Activated T-cell treated with anti-CD3 and anti-CD28 coated beads, Interleukin-2, amount 50 U/mL, for 72 hours (primary cell): ENCODE measurements at places on chromosomes 5 and 9. TPM values are rescaled to one million over a fixed set of nuclear protein-coding genes. Genes with fewer than 3 reads are reported as not detected.

- no peak for DNase-seq
- no peak overlapping the region for H3K4me3 ChIP-seq
- H3K27me3 ChIP-seq: no peaks in the 10 kb centered on the region
- H3K36me3 ChIP-seq: peaks cover 5% of the 10 kb centered on the region
- H3K27ac ChIP-seq: no peak overlapping the region
Measured at GRCh38 chr9:70218767-70219166, 40.0 kb upstream of the SMC5 start.

DNA sequence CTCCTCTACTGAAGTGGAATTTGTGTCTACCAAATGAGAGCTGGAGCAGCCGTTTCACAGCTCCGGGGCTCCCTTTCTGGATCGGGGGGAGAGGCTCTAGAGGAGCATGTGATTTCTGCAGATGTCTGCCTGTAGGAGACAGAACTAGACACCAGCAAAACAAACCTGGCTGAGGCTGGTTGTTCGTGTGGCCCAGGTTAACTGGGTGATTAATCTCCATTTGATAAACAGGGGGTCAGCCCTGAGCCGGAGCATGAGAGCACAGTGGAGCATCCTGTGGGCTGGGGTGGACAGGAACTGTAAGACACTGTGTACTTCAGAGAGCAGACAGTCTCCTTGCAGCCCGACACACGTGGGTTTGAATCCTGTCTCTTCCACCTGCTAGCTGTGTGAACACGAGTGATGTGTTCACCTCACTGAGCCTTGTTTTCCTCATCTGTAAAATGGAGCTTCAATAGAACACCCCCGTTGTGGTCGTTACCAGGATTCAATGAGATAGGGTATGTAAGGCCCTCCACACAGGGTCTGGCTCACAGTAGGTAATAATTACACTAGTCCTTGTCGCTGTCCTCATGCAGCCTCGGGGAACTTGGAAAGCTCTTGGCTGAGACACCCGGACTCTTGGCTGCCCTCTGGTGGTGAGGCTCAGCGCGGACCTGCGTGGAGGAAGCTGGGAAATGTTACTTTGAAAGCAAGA, 12.9 kb downstream of the CXCL14 start:
- DNase-seq: peak; percentile 77
- H3K27ac ChIP-seq: no peak overlapping the region
- no peak overlapping the region for H3K4me3 ChIP-seq
- H3K27me3 ChIP-seq: no peaks in the 10 kb centered on the region
- no peaks in the 10 kb centered on the region for H3K4me1 ChIP-seq

GRCh38 chr9:106885451-106885850, 22.5 kb downstream of the ZNF462 start:
- no peak for DNase-seq
- H3K4me1 ChIP-seq: no peaks in the 10 kb centered on the region
- H3K27ac ChIP-seq: no peak overlapping the region
- H3K36me3 ChIP-seq: no peaks in the 10 kb centered on the region
- H3K27me3 ChIP-seq: no peaks in the 10 kb centered on the region

GRCh38 chr9:112041199-112041535, 133.9 kb downstream of the SUSD1 start:
- no peak for DNase-seq
- H3K27me3 ChIP-seq: peaks cover 30% of the 10 kb centered on the region
- H3K36me3 ChIP-seq: no peaks in the 10 kb centered on the region
- H3K4me3 ChIP-seq: no peak overlapping the region
- H3K27ac ChIP-seq: no peak overlapping the region
- H3K4me1 ChIP-seq: peaks cover 42% of the 10 kb centered on the region

DNA sequence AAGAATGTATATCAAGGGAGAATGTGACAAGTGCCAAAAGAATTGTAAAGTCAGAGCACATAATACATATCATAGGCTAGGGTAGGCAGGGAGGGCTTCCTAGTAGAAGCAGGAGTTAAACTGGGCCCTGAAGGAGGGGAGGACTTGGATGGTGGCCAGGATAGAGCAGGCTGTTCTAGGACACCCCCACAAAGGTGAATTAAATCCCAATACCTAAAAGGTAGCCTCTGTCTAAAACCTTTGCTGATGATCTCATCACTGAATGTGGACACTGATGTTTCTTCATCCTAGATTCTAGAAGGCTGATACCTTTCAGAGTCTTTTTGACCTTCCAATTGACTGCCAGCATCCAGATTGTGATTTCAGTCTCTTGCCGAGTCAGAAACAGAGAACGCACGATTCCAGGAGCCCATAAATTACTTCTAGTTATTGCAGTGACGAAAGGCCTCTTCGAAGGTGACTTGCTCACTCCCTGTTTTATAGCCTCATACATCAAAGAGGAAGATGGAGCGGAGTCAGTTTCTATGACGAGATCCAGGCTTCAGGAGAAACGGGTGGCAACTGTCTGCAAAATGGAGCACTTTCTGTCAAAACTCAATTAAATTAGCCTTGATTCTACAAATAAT, 43.2 kb downstream of the KIF4B start:
- H3K27ac ChIP-seq: no peak overlapping the region
- H3K27me3 ChIP-seq: no peaks in the 10 kb centered on the region
- DNase-seq: no peak
- H3K4me1 ChIP-seq: no peaks in the 10 kb centered on the region

DNA sequence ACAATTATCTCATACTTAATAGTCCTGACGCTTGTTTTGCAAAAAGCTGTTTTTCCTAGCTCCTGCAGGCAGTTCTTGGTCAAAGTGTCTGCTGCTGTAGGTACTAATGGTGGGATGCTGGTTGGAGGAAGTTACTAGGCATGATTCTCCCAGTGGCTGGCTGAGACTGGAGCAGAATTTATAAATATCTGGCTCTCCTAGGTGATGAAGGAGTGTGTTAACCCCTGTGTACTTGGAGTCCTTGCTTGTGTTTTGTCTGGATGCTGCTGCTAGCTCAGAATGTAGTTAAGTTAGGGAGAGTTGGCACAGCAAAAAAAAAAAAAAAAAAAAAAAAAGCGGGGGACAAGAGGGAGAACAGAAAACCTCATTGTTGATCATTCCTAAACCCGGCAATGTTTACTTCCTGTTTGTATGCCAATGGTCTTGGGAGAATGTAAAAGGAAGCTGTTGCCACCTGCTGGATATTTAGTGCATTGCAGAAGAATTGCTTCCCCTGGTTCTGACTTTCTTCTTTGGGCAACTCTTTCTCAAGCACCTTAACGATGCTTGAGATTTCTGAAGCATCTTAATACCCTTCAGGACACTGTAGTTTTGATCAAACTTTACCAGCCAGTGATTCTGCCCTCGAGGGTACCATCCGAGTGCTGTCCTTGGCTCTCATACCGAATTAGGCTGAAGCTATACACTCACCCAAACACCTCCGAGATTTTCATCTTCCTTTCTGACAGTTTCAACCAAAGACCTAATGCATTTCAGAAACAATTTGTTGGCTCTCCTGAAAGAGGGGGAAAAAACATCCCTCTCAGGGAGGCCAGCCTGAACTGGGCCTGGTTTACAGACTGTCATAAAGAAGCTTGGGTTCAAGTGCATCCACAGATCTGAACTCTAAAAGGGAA, 71.7 kb upstream of the WWC1 start:
- DNase-seq: peak; percentile 53
- no peak overlapping the region for H3K27ac ChIP-seq
- H3K27me3 ChIP-seq: peaks cover 12% of the 10 kb centered on the region
- H3K4me1 ChIP-seq: no peaks in the 10 kb centered on the region
- no peaks in the 10 kb centered on the region for H3K36me3 ChIP-seq
- no peak overlapping the region for H3K4me3 ChIP-seq

DNA sequence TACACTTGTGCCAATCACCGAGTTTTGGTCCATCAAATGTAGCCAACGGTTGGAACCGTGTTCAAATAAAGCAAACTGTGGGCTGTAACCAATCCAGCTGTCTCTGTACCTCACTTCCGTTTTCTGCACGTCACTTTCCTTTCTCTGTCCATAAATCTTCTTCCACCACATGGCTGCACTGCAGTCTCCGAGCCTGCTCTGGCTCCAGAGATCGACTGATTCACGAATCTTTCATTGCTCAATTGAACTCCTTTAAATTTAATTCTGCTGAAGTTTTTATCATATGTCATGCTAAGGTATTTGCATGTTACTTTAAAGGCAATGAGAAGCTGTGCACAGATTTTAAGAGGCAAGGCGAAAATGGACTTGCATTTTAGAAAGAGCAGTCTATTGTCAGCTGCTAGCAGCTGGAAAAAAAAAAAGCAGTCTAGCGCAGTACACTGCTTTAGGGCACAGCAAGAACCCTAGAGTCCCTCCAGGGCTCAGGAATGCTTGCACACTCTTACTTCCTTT, 13.2 kb downstream of the TTC39B start:
- peaks cover 74% of the 10 kb centered on the region for H3K4me1 ChIP-seq
- H3K4me3 ChIP-seq: peak overlapping the region; percentile 73
- peak; percentile 10 for DNase-seq
- H3K27me3 ChIP-seq: no peaks in the 10 kb centered on the region
- peak overlapping the region; percentile 80 for H3K27ac ChIP-seq

MARCHF3 gene
- total RNA-seq: 9.3 TPM

ADGRD2 gene
- not detected for total RNA-seq

TOPORS gene
- total RNA-seq: 12.8 TPM

SAXO1 gene
- total RNA-seq: not detected
